ENCODE measurements at places on chromosomes 11 and 22. TPM values are rescaled to one million over a fixed set of nuclear protein-coding genes. Genes with fewer than 3 reads are reported as not detected.
A peak's percentile ranks its signal among the peaks of the same experiment; 100 is the strongest.

DNA sequence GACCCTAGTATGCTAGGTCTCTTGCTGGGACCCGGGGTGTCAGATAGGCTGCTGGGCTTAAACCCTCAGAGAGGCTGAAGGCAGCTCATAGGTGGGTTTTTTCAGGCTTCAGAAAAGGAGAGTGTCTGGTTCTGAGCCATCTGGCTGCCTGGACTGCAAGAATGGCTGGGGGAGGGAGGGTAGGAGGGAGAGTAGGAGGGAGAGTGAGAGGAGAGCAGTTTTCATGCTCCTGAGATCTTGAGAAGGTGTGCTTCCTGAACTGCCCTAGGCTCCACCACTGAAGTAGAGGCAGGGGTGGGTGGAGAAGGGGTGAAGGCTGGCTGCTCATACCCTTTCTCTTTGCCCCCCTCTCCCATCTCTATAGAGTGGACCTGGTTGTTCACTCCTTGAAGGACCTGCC is 4.6 kb downstream of the HMBS start:
- no peaks in the 10 kb centered on the region for H3K27me3 ChIP-seq
- DNase-seq = no peak
- H3K27ac ChIP-seq = no peak overlapping the region
- no peak overlapping the region for H3K4me3 ChIP-seq
- peaks cover 12% of the 10 kb centered on the region for H3K36me3 ChIP-seq

GRCh38 chr11:119081682-119082260 is 2.9 kb upstream of the HMBS start:
- no peak overlapping the region for H3K27ac ChIP-seq
- no peaks in the 10 kb centered on the region for H3K27me3 ChIP-seq
- no peak for DNase-seq
- peaks cover 4% of the 10 kb centered on the region for H3K4me1 ChIP-seq
- no peak overlapping the region for H3K4me3 ChIP-seq

- DNase-seq = no peak
- peaks cover 2% of the 10 kb centered on the region for H3K27me3 ChIP-seq
- H3K4me3 ChIP-seq = no peak overlapping the region
- H3K4me1 ChIP-seq = peaks cover 2% of the 10 kb centered on the region
These were observed 150.9 kb upstream of the THY1 start for GRCh38 chr11:119573858-119574257.

The PKNOX2 gene
- total RNA-seq = 1.0 TPM

GRCh38 chr22:23553924-23554870 is 25.9 kb downstream of the IGLL1 start:
- no peaks in the 10 kb centered on the region for H3K4me1 ChIP-seq
- no peak for DNase-seq
- H3K27ac ChIP-seq = no peak overlapping the region
- no peaks in the 10 kb centered on the region for H3K27me3 ChIP-seq
- no peak overlapping the region for H3K4me3 ChIP-seq

- H3K27me3 ChIP-seq = no peaks in the 10 kb centered on the region
- peaks cover 2% of the 10 kb centered on the region for H3K4me1 ChIP-seq
- H3K27ac ChIP-seq = no peak overlapping the region
- no peaks in the 10 kb centered on the region for H3K36me3 ChIP-seq
- DNase-seq = no peak
These were observed 141.5 kb upstream of the MTMR2 start for GRCh38 chr11:96065379-96065778.

The GUCD1 gene
- 143 TPM for total RNA-seq

DNA sequence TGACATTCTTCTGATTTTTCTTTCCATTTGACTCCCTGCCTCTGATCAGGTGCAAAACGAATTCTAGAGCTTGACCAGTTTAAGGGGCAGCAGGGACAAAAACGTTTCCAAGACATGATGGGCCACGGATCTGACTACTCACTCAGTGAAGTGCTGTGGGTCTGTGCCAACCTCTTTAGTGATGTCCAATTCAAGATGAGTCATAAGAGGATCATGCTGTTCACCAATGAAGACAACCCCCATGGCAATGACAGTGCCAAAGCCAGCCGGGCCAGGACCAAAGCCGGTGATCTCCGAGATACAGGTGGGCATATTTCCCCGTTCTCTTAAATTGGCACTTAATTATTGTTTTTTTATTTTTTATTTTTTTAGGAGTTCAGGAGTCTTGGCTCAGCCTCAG is 15.4 kb downstream of the XRCC6 start:
- peaks cover 3% of the 10 kb centered on the region for H3K4me1 ChIP-seq
- no peaks in the 10 kb centered on the region for H3K27me3 ChIP-seq
- peak overlapping the region; percentile 19 for H3K27ac ChIP-seq

- H3K4me1 ChIP-seq = peaks cover 5% of the 10 kb centered on the region
- no peaks in the 10 kb centered on the region for H3K36me3 ChIP-seq
- no peak overlapping the region for H3K4me3 ChIP-seq
- no peaks in the 10 kb centered on the region for H3K27me3 ChIP-seq
These were observed 213.5 kb upstream of the NAV2 start for GRCh38 chr11:19499026-19499669.

GRCh38 chr11:2767801-2768200 is 68.0 kb upstream of the KCNQ1OT1 start:
- H3K36me3 ChIP-seq = no peaks in the 10 kb centered on the region
- H3K27ac ChIP-seq = no peak overlapping the region
- no peaks in the 10 kb centered on the region for H3K27me3 ChIP-seq
- H3K4me3 ChIP-seq = no peak overlapping the region
- DNase-seq = no peak

DNA sequence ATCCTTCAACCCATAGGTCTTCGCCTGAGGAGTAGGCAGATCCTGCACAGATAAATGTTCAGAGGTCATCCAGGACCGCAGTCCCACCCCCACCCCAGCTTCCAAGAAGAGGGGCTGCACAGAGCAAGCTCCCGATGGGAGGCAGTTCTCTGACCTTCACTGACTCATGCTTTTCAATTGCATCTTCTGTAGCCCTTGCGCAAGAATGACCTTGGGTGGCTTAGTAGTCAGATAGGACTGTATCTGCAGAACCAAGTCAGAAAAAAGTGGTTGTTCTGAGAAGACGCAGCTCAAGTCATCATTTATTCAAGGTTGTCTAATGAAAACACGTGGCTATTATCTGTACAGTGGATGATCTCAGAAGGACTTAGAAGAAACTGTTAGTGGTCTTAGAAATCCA is 16.4 kb upstream of the GRAMD1B start:
- no peak overlapping the region for H3K27ac ChIP-seq
- H3K4me3 ChIP-seq = no peak overlapping the region
- no peaks in the 10 kb centered on the region for H3K36me3 ChIP-seq
- DNase-seq = no peak

- no peak overlapping the region for H3K27ac ChIP-seq
- H3K27me3 ChIP-seq = no peaks in the 10 kb centered on the region
- no peak for DNase-seq
- H3K4me3 ChIP-seq = no peak overlapping the region
These were observed 103.1 kb downstream of the NAT10 start for GRCh38 chr11:34208266-34209135.

- no peak for DNase-seq
- no peaks in the 10 kb centered on the region for H3K36me3 ChIP-seq
- H3K27ac ChIP-seq = no peak overlapping the region
- peaks cover 13% of the 10 kb centered on the region for H3K4me1 ChIP-seq
- H3K27me3 ChIP-seq = no peaks in the 10 kb centered on the region
These were observed 7.6 kb upstream of the MUC5AC start for GRCh38 chr11:1150116-1150515.

The P2RY6 gene
- 0.26 TPM for total RNA-seq

The CELSR1 gene
- total RNA-seq = 2.1 TPM

The ADORA2A gene
- total RNA-seq = 0.77 TPM
